ENCODE measurements at places on chromosomes 6 and 20.

GRCh38 chr6:16031278-16031981 is 97.5 kb upstream of the MYLIP start:
- peak; percentile 94 for DNase-seq

DNA sequence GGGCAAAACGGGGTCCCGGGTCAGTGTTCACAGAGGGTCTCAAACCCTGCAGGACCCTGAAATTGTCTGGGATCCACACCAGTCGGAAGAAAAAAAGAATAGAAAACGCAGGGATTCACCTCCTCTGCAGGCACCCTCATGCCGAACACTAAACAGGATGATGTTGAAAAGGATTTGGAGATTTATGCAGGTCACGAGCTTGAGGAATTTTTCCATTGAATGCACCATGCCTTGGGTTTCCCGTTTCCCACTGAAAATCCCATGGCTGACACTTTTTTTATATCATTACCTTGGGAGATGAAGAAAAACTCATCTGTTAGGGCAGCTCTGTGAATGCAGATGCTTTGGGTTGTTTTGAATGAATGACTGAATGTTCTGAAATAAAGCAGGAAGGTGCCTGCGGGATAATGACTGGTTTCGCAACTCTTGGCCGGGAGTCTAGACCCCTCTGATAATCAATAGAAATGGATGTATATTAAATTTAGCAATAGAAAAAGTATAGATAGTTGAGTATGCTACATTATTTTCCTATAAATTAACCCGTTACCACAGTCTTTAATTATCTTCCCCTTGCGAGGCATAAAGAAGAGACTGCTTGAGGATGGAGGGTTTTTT is 147.5 kb upstream of the AFDN start:
- DNase-seq = no peak

GRCh38 chr6:26329763-26330511 is 35.1 kb upstream of the BTN3A2 start:
- DNase-seq = peak; percentile 81

- no peak for DNase-seq
These were observed 19.3 kb upstream of the SASH1 start for GRCh38 chr6:148323344-148323743.

All from hematopoietic multipotent progenitor cell treated with erythropoietin and hydrocortisone succinate and interleukin-3 and kit ligand, for 8 days (in vitro differentiated cells).